ENCODE measurements at places on chromosomes 1 and 21.
A peak's percentile ranks its signal among the peaks of the same experiment; 100 is the strongest.

DNA sequence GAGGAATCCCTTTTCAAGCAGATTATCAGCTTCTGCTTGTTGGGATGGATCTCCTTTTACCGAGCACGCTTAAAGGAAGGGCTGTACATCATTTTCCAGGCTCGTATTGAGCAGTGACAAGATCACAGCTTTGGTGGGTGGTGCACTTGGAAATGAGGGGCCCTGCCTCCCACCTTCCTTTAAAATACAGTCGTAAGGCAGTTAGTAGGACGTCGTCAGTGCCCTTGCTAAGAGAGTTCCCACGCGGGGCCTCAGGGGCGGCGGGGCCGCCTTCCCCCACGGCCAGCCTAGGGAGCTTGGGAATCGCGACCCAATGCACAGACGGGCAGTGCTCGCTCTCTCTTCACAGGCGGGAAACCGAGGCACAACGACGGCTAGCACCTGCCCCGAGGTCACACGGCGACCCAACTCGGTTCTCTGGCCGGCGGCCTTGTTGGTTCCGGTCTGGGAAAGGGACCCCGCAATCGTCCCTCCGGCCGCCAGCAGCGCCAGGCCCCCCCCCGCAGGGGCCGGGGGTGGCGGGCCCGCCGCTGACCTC is 58.6 kb downstream of the H3-3A start:
- no peak for DNase-seq

GRCh38 chr1:109984190-109984455 is 442 bp upstream of the AHCYL1 start:
- peak; percentile 22 for DNase-seq

DNA sequence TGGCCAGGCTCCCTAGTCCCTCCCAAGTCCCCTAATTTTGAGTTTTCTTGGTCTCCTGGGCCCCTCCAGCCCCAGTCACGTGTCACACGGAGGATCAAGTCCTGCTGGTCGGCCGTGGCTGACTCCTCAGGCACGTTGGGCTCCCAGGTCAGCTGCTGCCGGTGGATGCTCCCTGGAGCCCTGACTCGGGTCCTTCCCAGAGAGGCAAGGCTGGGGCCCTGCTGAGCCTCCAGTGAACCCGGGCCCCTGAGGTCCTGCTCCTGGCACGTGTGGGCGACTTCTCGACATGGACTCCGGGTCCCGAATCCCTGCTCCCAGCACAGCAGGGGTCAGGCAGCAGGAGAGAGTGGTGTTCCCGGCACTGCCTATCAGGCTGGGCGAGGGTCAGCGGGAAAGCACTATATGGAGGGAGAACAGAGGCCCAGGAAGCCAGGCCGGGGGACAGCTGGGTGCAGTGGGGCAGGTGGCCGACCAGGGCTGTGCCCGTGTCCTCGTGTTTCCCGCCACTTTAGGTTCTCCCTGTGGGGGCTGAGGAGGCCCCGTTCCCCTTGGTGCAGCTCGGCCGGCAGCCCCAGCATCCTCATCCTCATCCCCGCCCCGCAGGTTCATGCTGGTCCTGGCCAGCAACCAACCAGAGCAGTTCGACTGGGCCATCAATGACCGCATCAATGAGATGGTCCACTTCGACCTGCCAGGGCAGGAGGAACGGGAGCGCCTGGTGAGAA is 13.2 kb downstream of the TMEM240 start:
- DNase-seq, result no peak

- DNase-seq, result no peak
Observed at GRCh38 chr1:239023732-239024360, 362.5 kb upstream of the CHRM3 start.

DNA sequence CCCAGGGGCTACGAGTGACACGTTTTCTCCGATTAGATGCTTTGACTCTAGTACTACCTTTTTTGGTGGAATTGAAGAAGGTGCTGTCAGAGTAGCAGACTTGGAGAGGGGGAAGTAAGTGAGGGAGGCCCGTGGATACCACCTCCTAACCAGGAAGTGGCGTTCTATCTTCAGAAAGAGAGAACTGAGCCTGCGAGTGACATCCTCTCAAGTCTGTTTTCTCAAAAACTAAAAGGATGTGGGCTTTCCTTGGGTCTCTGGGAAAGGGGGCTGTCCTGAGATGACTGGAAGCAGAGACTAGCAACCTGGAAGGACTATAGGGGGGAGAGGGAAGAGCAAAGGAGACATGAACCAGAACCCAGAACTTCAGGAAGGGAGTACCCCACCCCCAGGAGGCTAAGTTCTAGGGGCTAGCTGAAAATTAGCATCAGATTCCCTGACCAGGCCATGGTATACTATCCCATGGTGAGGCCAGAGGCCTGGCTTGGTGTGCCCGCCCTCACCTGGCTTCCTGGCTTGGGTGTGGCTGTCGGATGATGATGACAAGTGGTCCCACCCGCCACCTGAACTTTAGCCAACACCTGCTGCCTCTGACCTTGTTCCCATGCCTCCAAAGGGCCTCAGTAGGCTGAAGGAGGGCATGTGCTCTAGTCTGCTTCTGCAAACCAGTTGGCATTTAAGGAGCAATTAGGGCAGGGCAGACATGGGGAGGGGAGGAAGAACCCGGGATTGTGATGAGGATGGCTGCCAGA is 49.1 kb downstream of the ATP2B4 start:
- peak; percentile 38 for DNase-seq

DNA sequence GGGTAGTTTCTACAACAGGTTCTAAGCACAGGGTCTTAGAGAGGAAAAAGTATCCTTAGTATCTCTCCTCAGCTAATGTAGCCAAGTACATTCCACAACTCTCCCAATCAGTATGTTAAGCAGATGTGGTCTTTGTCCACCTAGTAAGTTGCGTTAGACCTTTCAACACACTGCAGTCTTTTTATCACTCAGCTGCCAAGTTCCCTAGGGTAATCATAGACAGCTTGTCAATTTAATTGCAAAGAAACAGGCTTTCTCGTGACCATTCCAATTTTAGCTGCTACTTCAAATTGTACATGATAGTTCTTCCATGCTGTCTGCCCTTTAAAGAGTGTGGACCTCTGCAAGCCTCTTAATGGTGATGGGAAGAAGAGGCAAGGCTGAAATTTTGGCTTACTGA is 211.8 kb upstream of the PKN2 start:
- DNase-seq, result no peak

DNA sequence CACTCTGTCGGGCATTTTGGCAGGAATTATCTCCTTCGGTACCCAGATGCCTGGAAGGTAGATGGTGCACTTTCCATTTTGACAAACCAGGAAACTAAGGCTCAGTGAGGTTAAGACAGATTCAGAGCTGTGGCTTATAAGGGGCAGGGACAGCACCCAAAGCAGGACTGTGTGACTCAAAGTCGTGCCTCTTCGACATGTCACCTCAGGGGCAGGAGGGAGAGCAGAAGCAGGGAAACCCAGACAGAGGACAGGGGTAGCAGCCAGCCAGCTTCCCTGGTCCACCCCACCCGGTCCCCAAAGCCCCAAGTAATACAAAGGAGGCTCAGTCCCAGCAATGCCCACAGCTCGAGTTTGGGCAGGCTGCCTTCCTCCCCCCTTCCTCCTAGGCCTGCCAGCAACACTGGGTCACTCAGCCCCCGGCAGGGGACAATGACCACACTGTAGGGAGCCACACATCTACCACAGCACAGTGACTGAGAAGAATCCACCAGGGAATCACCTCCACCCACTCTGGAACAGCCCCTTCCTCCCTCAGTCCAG is 2.5 kb downstream of the RHOC start:
- no peak for DNase-seq
